PC-3 (cell line): ENCODE measurements at places on chromosomes 1 and 21.

DNA sequence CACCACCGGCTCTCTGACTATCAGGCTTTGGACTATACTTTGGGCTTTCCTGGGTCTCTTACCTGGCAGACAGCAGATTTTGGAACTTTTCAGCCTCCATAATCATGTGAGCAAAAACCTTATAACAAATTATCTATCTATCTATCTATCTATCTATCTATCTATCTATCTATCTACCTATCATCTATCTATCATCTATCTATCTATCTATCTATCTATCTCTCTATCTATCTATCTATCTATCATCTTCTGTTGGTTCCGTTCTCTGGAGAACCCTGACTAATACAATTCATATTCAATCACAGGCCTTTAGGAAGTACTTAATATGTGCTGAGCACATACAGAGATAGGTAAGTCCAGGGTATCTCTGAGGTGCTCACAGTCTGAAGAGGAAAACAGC is 18.7 kb upstream of the SCMH1 start:
- DNase-seq, result no peak
- H3K27me3 ChIP-seq, result no peaks in the 10 kb centered on the region
- H3K4me1 ChIP-seq, result no peaks in the 10 kb centered on the region
- no peak overlapping the region for H3K27ac ChIP-seq

DNA sequence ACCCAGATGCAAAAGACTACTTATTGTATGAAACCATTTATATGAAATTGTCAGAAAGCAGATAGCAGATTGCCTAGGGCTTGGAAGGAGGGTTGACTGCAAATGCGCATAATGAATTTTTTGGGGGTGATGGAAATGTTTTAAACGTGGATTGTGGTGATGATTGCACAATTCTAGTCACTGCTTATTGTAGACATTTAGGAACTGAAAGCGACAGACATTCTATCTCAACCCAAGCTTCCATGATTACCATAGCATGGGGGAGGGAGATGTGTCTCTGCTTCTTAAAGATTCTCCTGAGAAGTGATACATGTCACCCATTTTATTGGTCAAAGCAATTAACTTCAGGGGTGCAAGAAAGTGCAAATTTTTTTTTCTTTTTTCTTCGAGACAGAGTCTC is 2.8 kb upstream of the MTF2 start:
- peaks cover 7% of the 10 kb centered on the region; the same call in 1 of the 2 replicates for H3K4me1 ChIP-seq
- DNase-seq, result no peak
- no peaks in the 10 kb centered on the region for H3K36me3 ChIP-seq
- no peak overlapping the region for H3K27ac ChIP-seq
- no peak overlapping the region for H3K4me3 ChIP-seq

GRCh38 chr1:216223486-216223885 is 199.8 kb downstream of the USH2A start:
- H3K27me3 ChIP-seq, result peaks cover 6% of the 10 kb centered on the region; the same call in 1 of the 2 replicates
- no peak overlapping the region for H3K27ac ChIP-seq
- no peaks in the 10 kb centered on the region for H3K36me3 ChIP-seq

DNA sequence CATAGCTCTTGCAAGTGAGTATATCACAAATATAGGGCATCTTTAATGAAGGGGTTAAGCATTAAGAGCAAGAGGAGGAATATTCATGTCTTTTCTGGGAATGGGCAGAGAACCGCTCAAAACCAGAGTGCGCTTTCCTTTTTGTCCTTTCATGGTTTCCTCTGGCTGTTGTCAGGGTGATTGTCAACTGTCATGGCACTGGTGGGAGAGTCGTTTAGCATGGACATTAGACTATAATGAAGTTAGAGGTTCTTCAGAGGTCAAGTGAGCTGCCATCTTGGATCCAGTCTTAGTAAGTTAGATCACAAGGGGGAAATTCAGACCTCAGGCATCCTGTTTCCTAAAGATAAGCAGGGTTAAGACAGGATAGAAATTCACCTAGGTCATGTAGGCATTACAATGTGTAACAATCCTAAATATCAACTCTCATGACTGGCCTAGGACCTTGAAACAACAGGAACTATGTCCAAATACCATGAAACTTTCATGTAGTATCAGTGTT is 12.1 kb upstream of the COA6 start:
- H3K27me3 ChIP-seq, result no peaks in the 10 kb centered on the region
- no peak overlapping the region for H3K27ac ChIP-seq
- no peaks in the 10 kb centered on the region for H3K36me3 ChIP-seq
- peaks cover 4% of the 10 kb centered on the region for H3K4me1 ChIP-seq
- no peak overlapping the region for H3K4me3 ChIP-seq

DNA sequence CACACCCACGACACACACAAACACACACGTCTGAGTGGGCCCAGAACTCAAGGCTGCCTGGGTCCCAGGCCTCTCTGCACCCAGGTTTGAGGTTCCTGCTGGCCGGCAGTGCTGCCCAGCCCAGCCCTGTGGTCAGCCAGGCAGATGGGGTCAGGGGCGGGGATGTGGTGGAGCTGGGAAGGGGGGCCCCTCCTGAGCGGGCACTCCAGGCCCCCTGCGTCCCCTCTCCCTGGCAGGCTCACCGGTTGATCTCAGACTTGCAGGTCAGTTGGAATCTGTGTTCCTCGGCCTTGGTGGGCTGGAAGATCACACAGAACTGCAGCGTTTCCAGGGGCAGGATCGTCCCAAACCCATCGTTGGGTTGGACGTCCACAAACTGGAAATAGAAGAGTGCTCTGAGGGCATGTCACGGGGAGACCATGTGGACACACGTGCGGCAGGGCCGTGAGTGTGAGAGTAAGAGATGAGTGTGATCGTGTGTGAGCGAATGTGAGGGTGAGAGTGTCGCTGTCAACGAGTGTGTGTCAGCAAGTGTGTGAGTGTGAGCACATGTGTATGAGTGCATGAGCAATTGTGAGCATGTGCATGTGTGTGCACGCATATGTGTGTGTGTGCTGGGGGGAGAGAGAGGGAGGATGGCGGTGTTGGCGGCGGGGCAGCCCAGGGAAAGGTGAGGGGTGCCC is 19.7 kb upstream of the TMEM52 start:
- H3K4me3 ChIP-seq, result no peak overlapping the region
- H3K36me3 ChIP-seq, result no peaks in the 10 kb centered on the region
- DNase-seq, result no peak
- H3K27ac ChIP-seq, result no peak overlapping the region

GRCh38 chr21:46116776-46117585 is 19.1 kb downstream of the COL6A2 start:
- peak overlapping the region; percentile 39 for H3K27ac ChIP-seq
- H3K27me3 ChIP-seq, result no peaks in the 10 kb centered on the region
- peaks cover 81% of the 10 kb centered on the region for H3K36me3 ChIP-seq
- peak; percentile 39 for DNase-seq

DNA sequence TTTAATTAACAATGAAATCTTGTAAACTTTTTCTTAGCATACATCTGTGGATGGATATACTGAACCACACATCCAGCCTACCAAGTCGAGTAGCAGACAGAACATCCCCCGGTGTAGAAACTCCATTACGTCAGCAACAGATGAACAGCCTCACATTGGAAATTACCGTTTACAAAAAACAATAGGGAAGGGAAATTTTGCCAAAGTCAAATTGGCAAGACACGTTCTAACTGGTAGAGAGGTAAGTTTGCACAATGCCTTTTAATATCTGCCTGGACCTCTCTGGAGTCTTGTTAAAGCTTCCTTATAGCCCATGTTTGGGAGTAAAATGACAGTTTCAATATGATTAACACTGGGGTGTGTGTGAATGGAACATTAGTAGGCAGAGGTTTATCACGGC is 51.4 kb downstream of the MARK1 start:
- no peaks in the 10 kb centered on the region for H3K36me3 ChIP-seq
- no peak for DNase-seq
- H3K4me1 ChIP-seq, result peaks cover 10% of the 10 kb centered on the region
- H3K27ac ChIP-seq, result no peak overlapping the region

- no peaks in the 10 kb centered on the region for H3K27me3 ChIP-seq
- no peak for DNase-seq
- H3K4me1 ChIP-seq, result peaks cover 12% of the 10 kb centered on the region; the same call in 1 of the 2 replicates
- H3K36me3 ChIP-seq, result no peaks in the 10 kb centered on the region
- no peak overlapping the region for H3K4me3 ChIP-seq
Measured at GRCh38 chr1:156384007-156384406, 15.0 kb downstream of the RHBG start.

DNA sequence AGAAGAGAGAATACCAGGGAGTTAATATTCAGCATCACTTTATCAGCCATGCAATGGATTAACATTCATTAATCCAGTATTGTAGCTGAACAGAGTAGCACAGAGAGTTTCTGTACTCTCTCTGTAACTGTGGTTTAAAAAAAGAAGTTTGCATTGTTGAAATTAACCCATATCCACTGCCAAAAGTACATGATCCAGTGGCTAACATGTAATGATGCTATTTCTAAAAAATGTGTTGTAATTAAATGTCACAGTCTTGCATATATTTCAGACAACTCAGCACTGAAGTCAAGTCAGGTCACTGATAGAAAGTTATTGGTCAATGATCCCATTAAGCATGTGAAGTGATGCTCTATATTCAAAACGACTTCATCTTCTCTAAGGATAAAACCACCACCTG is 141.3 kb downstream of the NRIP1 start:
- no peak overlapping the region for H3K4me3 ChIP-seq
- H3K4me1 ChIP-seq, result peaks cover 8% of the 10 kb centered on the region; the same call in 1 of the 2 replicates
- H3K27me3 ChIP-seq, result no peaks in the 10 kb centered on the region

DNA sequence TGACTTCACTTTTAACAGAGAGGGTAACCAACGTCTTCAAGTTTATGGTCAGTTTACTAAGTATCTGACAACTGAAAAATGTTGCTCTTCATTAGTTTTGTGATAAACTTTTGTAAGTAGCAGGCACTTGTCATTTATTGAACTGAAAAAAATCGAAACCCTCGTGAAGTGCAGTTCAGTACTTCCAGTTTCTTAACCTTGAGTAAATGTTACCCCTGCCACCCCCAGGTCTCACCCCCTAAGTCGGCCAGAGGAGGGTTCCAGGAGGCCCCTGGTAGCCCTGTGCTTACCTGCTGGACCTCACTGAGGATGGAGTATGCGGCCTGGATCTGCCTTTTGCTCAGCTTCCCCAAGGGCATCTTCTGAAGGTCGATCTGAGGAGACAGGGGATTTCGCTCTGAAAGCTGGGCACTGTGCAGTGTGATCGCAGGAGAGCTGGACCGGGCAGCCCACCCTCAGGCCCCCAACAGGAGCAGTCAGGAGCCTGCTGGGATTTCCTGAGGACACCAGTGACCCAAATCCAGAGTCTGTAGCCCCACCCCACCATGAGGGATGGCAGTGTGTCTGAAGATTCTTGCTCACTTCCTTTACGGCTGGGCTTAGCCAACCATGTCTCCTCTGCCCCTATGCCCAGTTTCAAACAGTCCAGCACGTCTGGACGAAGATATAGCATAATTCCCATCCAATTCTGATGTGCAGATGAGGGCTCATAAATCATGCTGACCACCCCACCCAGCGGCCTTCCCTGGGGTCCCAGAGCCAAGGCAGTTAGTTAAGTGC is 37.6 kb downstream of the PARP1 start:
- 0 out of 2 replicates have a peak, but pooled peaks cover 4% of the 10 kb centered on the region for H3K4me1 ChIP-seq
- peaks cover 89% of the 10 kb centered on the region for H3K36me3 ChIP-seq
- H3K27ac ChIP-seq, result no peak overlapping the region

DNA sequence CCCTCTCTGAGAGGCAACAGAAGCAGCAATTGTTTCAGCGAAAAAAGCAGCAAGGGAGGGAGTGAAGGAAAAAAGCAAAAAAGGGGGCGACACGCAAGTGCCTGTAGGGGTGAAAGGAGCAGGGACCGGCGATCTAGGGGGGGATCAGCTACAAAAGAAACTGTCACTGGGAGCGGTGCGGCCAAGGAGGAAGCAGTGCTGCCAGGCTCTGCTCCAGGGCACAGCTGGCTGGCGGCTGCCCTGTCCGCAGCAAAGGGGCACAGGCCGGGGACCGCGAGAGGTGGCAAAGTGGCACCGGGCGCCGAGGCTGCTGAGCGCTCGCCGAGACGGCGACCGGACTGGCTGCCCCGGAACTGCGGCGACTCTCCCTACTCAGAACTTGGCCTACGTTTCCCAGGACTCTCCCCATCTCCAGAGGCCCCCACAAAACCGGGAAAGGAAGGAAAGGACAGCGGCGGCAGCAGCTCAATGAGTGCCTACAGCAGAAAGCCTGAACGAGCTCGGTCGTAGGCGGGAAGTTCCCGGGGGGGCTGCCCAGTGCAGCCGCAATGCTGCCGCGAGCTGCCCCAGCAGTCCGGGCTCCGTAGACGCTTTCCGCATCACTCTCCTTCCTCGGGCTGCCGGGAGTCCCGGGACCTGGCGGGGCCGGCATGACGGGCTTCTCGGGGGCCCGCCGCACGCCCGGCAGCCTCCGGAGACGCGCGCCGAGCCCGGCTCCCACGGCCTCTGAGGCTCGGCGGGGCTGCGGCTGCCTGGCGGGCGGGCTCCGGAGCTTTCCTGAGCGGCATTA is 1.0 kb upstream of the CDKN2C start:
- no peaks in the 10 kb centered on the region for H3K27me3 ChIP-seq
- H3K4me3 ChIP-seq, result peak overlapping the region; percentile 93
- peak; percentile 29 for DNase-seq
- peaks cover 19% of the 10 kb centered on the region for H3K4me1 ChIP-seq
- H3K27ac ChIP-seq, result peak overlapping the region; percentile 84

DNA sequence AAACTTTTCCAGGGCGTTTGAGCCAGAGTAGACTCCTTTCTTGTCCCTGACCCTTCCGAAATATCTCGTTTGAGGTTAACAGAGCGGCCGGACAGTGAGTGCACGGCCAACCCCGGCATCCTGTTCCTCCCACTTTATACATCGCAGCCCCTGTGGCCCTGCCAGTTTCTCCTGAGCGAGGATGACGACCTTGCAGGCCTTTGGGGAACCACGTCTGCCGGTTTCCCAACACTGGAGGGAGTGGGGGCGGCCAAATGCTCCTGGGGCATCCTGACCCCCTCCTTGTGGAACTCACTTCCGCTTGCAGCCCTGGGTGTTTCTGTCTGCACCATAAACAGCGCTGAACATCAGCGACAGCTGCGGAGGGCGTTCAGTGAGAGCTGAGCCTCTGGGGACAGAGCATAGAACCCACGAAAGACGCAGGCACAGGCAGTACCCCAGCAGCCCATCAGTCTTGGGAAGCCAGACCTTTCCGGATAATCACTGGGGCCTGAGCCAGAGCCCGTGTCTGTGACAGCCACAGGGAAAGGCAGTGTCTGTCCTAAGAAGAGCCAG is 4.8 kb upstream of the KCNAB2 start:
- no peaks in the 10 kb centered on the region for H3K36me3 ChIP-seq
- no peaks in the 10 kb centered on the region for H3K27me3 ChIP-seq
- no peak for DNase-seq
- H3K27ac ChIP-seq, result no peak overlapping the region
- no peak overlapping the region for H3K4me3 ChIP-seq
- H3K4me1 ChIP-seq, result peaks cover 9% of the 10 kb centered on the region

DNA sequence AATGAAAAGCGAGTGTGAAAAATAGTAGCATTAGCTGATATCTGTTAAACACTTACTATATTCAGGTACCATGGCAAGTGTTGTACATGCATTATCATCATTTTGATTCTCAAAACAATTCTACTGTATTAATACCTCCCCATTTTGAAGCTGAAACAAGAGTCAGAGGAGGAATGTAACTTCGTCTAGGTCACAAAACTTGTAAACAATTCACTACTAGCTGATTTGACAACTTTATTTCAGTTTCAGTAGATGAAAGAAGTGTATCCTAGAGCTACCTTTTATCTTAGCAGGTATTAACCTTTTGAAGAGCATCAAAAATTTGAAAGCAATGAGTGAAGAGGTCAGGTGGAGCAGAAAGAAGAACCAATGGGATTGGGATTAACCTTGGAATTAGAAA is 1.6 kb downstream of the CD84 start:
- peaks cover 28% of the 10 kb centered on the region for H3K27me3 ChIP-seq
- no peak for DNase-seq
- H3K4me3 ChIP-seq, result no peak overlapping the region
- H3K36me3 ChIP-seq, result no peaks in the 10 kb centered on the region
- no peak overlapping the region for H3K27ac ChIP-seq

- peaks cover 73% of the 10 kb centered on the region for H3K27me3 ChIP-seq
- H3K27ac ChIP-seq, result no peak overlapping the region
- H3K4me1 ChIP-seq, result no peaks in the 10 kb centered on the region
- H3K4me3 ChIP-seq, result no peak overlapping the region
- H3K36me3 ChIP-seq, result no peaks in the 10 kb centered on the region
Measured at GRCh38 chr21:38660333-38661196, 145.2 kb upstream of the ETS2 start.
